Glutamatergic neuron (in vitro differentiated cells): ENCODE measurements at places on chromosomes 7 and 10. TPM values are rescaled to one million over a fixed set of nuclear protein-coding genes. Genes with fewer than 3 reads are reported as not detected.

PRR15 gene
- not detected for total RNA-seq

PDK4 gene
- total RNA-seq: not detected

GRID1 gene
- total RNA-seq: 8.0 TPM

GRCh38 chr10:70967591-70968587 is 79.5 kb upstream of the PCBD1 start:
- no peak overlapping the region for H3K4me3 ChIP-seq
- no peak for DNase-seq
- H3K27ac ChIP-seq: no peak overlapping the region
- H3K27me3 ChIP-seq: peaks cover 2% of the 10 kb centered on the region
- peaks cover 13% of the 10 kb centered on the region for H3K36me3 ChIP-seq

GRCh38 chr7:37901890-37902524 is 14.6 kb downstream of the SFRP4 start:
- no peak overlapping the region for H3K4me3 ChIP-seq
- no peak overlapping the region for H3K27ac ChIP-seq
- DNase-seq: no peak
- H3K4me1 ChIP-seq: peaks cover 6% of the 10 kb centered on the region
- H3K27me3 ChIP-seq: peaks cover 3% of the 10 kb centered on the region
- no peaks in the 10 kb centered on the region for H3K36me3 ChIP-seq

DNA sequence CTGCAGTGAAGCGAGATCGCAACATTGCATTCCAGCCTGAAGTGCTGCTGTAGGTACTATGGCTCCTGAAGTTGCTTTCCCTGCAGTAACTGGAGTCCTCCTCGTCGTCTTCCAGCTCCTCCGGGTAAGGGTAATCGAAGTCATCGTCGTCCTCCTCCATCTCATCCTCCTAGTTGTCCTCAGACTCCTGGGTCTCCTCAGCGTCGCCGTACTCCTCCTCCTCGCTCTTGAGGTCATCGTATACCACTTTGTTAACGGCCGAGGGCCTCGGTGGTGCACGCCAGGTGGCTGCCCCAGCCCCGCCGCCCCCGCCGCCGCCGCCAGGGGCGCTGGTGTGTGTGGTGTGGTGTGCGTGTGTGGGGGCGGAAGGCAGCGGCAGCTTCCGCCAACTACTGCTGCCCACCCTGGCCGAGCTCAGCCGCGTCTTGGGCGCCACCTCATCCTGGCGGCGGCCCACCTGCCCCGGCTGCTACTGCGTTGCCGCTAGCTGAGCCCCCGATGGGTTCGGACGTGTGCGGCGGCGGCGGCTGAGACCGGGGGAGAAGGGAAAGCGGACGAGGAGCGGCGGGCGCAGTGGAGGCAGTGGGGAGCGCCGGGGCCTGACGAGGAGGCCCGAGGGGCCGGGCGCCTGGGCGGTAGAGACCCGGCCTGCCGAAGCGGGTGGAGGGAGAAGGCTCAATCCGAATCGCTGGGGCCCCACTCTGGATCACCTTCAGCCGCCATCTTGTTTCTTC is 11.8 kb upstream of the ACBD5 start:
- DNase-seq: peak; percentile 75
- no peaks in the 10 kb centered on the region for H3K4me1 ChIP-seq
- no peak overlapping the region for H3K27ac ChIP-seq

- no peak overlapping the region for H3K4me3 ChIP-seq
- H3K4me1 ChIP-seq: peaks cover 8% of the 10 kb centered on the region
- no peak overlapping the region for H3K27ac ChIP-seq
- no peaks in the 10 kb centered on the region for H3K27me3 ChIP-seq
These were observed 77.6 kb upstream of the MAGI2 start for GRCh38 chr7:79531116-79531515.

DNA sequence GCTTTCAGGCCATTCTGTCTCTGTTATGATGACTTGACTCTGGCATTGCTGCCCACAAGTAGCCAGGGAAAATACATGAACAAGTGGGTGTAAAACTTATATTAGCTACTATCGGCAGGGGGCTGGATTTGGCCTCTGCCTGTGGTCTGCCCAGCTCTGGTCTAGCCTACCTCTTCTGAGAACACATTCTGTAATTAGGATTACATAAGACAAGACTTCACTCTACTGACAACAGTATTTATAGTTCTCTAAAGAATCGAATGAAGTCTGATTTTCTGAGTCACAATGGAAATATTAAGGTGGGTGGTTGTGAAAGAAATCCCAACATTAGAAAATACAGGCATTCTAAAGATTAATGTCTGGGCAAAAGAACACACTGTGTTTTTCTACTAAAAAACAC is 55.5 kb downstream of the DLD start:
- peaks cover 3% of the 10 kb centered on the region for H3K27me3 ChIP-seq
- DNase-seq: no peak
- peak overlapping the region; percentile 1 for H3K27ac ChIP-seq
- no peak overlapping the region for H3K4me3 ChIP-seq
- H3K4me1 ChIP-seq: peaks cover 9% of the 10 kb centered on the region
- H3K36me3 ChIP-seq: peaks cover 5% of the 10 kb centered on the region
